Lung (tissue), 17 donors: ENCODE measurements at places on chromosomes 4 and X. TPM values are rescaled to one million over a fixed set of nuclear protein-coding genes. Genes with fewer than 3 reads are reported as not detected.

The MAGEA8 gene
- not detected for total RNA-seq

DNA sequence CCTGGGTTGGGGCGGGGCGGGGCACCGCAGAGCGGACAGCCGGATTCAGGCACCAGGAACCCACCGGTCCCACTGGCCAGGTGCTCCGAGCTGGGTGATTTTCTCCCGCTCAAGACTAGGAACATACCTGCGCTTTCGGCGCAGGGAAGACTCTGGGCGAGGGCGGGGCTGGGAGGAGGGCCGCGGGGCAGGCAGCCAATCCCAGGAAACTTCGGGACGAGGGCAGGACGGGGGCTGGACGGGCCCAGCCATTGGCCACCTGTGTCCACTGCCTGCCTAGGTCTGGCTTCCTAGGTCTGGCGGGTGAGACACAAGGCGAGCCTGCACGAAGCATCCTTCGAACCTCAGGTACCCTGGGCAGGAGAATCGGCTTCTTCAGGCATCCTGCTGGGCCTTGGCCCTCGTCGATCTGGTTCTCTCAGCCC, 274 bp upstream of the ERVMER34-1 start:
- no peaks in the 10 kb centered on the region for H3K4me1 ChIP-seq
- peak; percentile 64 for DNase-seq
- no peaks in the 10 kb centered on the region for H3K27me3 ChIP-seq
- H3K36me3 ChIP-seq, result no peaks in the 10 kb centered on the region

DNA sequence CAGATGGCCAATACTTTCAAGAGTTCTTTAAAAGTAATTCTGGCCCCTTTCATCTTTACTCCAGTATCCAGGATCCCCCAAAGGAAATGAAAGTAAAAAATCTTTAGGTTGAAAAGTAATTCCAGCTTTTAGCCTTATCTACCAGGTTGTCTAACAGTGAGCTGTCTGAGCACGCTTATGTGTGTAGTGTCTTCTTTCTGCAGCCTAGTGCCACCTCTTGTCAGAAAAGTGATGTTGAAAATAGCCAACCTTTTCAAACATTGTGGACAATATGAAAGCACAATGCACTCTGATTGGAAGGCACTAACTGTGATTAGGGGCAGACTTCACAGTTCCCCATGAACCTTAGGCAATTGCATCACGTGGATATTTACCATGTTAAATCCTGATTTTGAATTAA, 92.1 kb downstream of the RELL1 start:
- H3K27ac ChIP-seq, result no peak overlapping the region
- H3K27me3 ChIP-seq, result no peaks in the 10 kb centered on the region
- H3K4me3 ChIP-seq, result no peak overlapping the region
- DNase-seq, result no peak
- H3K36me3 ChIP-seq, result no peaks in the 10 kb centered on the region

GRCh38 chr4:48043504-48043903, 26.9 kb downstream of the NIPAL1 start:
- no peaks in the 10 kb centered on the region for H3K27me3 ChIP-seq
- H3K36me3 ChIP-seq, result no peaks in the 10 kb centered on the region
- no peak overlapping the region for H3K4me3 ChIP-seq
- peaks cover 9% of the 10 kb centered on the region for H3K4me1 ChIP-seq
- no peak overlapping the region for H3K27ac ChIP-seq

GRCh38 chr4:8099981-8100464, 58.6 kb downstream of the ABLIM2 start:
- no peaks in the 10 kb centered on the region for H3K36me3 ChIP-seq
- H3K27ac ChIP-seq, result no peak overlapping the region
- no peaks in the 10 kb centered on the region for H3K27me3 ChIP-seq
- DNase-seq, result peak; percentile 27
- no peak overlapping the region for H3K4me3 ChIP-seq
- H3K4me1 ChIP-seq, result no peaks in the 10 kb centered on the region

- no peak overlapping the region for H3K27ac ChIP-seq
- no peak for DNase-seq
- no peak overlapping the region for H3K4me3 ChIP-seq
- no peaks in the 10 kb centered on the region for H3K27me3 ChIP-seq
These were observed 44.1 kb downstream of the INPP4B start for GRCh38 chr4:142801966-142802365.

GRCh38 chr4:113316879-113317278, 267.4 kb downstream of the ANK2 start:
- H3K27ac ChIP-seq, result no peak overlapping the region
- no peaks in the 10 kb centered on the region for H3K4me1 ChIP-seq
- H3K27me3 ChIP-seq, result no peaks in the 10 kb centered on the region
- no peak overlapping the region for H3K4me3 ChIP-seq
- DNase-seq, result no peak

DNA sequence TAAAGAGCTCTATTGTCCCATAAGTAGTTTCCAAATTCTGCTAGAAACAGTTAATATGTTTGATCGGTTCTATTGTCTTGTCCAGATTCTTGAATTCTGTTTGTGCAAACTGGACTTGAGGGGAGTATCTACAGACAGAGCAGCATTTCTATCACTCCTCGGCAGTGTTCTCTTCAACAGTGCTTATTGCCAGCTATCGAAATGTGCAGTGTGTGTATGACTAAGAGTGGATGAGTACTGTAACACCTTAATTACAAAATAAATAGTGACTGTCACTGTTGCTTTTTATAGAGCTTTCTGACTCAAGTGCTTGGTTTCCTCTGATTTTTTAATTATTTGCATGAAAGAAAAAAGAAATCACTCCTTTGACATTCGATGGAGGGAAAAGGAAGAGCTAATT, 274.6 kb downstream of the RPA4 start:
- DNase-seq, result no peak
- peaks cover 10% of the 10 kb centered on the region for H3K27me3 ChIP-seq
- H3K4me3 ChIP-seq, result no peak overlapping the region
- H3K36me3 ChIP-seq, result no peaks in the 10 kb centered on the region

DNA sequence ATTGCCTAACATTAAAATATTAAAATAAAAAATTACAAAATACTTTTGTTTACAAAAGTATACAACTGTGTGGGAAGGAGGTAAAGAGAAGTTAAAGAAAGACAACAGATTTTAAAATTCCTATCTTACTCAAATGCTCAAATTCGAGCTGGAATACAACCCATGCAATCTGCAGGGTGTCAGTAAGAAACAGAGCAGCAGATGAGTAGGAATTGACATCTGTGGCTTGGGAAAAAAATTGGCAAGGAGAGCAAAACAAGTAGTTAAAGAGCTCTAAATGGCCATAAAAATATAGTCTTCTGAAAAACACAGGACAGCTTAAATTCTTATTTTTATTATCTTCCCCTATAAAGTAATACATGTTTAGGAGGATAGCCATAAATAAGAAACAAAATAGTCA, 1609.0 kb upstream of the AGA start:
- no peaks in the 10 kb centered on the region for H3K4me1 ChIP-seq
- H3K27me3 ChIP-seq, result no peaks in the 10 kb centered on the region
- H3K36me3 ChIP-seq, result no peaks in the 10 kb centered on the region
- no peak overlapping the region for H3K4me3 ChIP-seq
- DNase-seq, result no peak

- peaks cover 2% of the 10 kb centered on the region for H3K4me1 ChIP-seq
- no peak overlapping the region for H3K27ac ChIP-seq
- H3K36me3 ChIP-seq, result no peaks in the 10 kb centered on the region
- H3K27me3 ChIP-seq, result no peaks in the 10 kb centered on the region
- no peak overlapping the region for H3K4me3 ChIP-seq
These were observed 2.2 kb upstream of the FBXL5 start for GRCh38 chr4:15657366-15657765.

The SPANXB1 gene
- total RNA-seq, result not detected

The UCP1 gene
- total RNA-seq, result 0.34 TPM

DNA sequence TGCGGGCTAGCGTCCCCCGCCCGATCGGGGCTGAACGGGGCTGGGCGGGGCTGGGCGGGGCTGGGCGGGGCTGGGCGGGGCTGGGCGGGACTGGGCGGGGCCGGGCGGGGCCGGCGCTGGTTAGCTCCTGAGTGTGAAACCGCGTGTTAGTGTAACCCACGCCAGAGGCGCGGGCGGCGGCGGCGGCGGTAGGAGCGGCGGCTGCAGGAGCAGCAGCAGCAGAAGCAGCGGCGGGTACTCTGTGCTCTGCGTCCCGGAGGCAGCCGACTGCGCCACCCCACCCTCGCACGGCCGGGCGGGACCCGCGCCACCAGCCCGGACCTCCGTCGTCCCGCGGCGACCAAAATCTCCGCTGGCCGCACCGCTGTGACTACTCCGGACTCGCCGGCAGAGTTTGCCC, 128.1 kb downstream of the LAS1L start:
- H3K36me3 ChIP-seq, result no peaks in the 10 kb centered on the region
- no peak for DNase-seq
- H3K4me1 ChIP-seq, result no peaks in the 10 kb centered on the region
- H3K27ac ChIP-seq, result no peak overlapping the region
- H3K4me3 ChIP-seq, result no peak overlapping the region

The FAM193A gene
- total RNA-seq, result 24.1 TPM

- no peak overlapping the region for H3K4me3 ChIP-seq
- DNase-seq, result peak; percentile 77
- no peaks in the 10 kb centered on the region for H3K27me3 ChIP-seq
These were observed 9.4 kb upstream of the MMAA start for GRCh38 chr4:145609481-145610427.

The KDR gene
- 132 TPM for total RNA-seq

DNA sequence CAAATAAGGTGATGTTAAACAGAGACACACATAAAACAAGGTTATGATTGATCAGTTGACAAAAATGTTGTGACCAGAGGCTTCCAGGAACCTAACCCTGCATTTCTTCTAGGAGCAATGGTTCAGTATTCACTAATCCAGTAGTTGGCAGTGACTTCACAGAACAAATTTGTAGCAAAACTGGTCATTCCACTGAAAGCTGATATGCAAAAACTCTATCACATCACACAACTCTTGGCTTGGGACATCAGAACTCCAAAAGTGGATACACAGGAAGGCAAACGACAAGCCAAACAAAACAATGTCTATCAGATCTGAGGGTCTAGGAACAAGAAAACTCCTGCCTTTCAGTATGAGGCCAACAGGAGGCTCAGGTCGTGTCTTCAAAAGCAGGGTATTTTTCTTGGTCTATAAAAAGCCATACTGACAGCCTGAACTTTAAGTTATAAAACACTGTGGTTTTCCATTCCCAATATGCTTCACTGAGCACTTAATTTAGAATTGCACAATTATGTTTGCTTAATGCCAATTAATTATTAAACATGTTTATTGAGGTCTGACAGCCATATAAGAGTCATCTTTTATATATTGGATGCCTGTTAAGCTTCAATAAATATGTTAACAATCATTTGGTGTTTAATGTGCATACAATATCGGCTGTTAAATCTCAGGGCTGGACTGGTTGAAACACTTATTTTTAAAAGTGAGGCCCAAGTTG, 45.6 kb downstream of the SOD3 start:
- peaks cover 16% of the 10 kb centered on the region for H3K4me1 ChIP-seq
- no peak overlapping the region for H3K4me3 ChIP-seq
- no peak overlapping the region for H3K27ac ChIP-seq
- H3K27me3 ChIP-seq, result no peaks in the 10 kb centered on the region
- DNase-seq, result peak; percentile 79

GRCh38 chrX:128807367-128807766, 715.9 kb downstream of the SMARCA1 start:
- no peak overlapping the region for H3K4me3 ChIP-seq
- no peaks in the 10 kb centered on the region for H3K4me1 ChIP-seq
- no peaks in the 10 kb centered on the region for H3K27me3 ChIP-seq
- no peak overlapping the region for H3K27ac ChIP-seq
- DNase-seq, result peak; percentile 3

GRCh38 chr4:113131621-113132020, 82.2 kb downstream of the ANK2 start:
- DNase-seq, result no peak
- no peak overlapping the region for H3K4me3 ChIP-seq
- H3K27ac ChIP-seq, result no peak overlapping the region
- H3K4me1 ChIP-seq, result no peaks in the 10 kb centered on the region
